ENCODE measurements at places on chromosomes 7 and 10. TPM values are rescaled to one million over a fixed set of nuclear protein-coding genes. Genes with fewer than 3 reads are reported as not detected.

DNA sequence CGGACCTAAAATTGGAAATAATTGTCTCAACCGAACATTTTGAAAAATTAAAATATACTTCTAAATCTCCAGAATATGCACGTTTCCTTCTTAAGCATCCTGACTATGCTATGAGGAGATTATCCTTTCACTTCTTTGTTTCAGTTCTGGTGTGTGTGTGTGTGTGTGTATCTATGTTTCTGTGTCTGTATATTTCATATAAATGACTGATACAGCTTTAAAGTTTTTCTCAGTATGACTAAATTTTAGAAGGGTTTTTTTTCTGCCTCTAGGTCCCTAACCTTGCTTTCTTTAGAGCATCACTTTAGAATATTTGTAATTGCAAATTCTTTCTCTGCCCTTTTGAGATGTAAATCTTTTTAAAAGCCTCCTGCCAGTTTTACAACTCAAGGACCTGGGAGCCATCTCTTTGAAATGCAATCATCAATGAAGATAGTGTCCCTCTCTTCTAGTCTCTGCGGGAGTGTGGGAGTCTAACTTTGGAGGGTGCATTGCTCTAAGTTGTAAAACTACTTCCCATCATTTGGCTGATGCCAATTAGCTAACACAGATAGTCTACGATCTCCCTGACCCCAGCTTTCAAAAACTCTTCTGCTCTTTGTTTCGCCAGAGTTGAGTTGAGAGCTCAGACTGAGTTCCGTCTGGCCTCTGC lies 782.0 kb upstream of the ZWINT start:
- DNase-seq: peak; percentile 25

DNA sequence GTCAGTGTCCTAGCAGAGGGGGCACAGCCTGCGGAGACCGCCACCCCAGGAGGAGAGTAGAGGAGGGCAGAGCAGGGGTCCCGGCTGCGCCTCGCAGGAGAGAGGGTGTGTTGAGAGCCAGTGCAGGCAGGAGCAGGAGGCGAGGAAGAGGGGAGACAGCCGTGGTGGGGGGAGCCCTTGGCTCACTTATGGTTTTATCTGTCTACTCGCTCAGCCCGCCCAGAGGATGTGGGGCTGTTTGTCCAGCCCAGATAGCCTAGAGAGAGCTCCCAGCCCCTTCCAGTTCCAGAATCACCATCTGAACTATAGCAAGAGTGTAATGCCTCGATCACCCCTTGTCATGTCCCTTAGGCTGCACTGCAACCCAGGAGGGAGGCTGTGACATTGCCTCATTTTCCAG lies 26.6 kb downstream of the SLC29A3 start:
- no peak for DNase-seq

DNA sequence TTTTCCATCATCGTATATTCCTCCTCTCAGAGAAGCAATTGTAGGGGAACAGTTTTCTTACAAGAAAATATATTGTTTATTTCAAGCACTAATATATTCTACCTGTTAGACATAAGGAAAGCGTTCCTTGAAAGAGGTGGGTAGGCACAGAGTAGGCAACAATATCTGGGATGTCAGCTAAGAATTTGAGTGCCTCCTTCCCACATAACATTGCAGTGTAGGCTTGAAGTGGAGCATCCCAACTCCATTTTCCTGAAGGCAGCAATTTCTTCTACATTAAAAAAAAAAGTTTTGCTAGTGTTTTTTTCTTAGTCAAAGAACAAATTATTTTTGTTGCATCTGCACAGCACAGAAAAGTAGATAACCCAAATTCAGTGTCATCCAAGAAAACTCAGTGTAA lies 20.8 kb downstream of the BCAP29 start:
- no peak for DNase-seq

DNA sequence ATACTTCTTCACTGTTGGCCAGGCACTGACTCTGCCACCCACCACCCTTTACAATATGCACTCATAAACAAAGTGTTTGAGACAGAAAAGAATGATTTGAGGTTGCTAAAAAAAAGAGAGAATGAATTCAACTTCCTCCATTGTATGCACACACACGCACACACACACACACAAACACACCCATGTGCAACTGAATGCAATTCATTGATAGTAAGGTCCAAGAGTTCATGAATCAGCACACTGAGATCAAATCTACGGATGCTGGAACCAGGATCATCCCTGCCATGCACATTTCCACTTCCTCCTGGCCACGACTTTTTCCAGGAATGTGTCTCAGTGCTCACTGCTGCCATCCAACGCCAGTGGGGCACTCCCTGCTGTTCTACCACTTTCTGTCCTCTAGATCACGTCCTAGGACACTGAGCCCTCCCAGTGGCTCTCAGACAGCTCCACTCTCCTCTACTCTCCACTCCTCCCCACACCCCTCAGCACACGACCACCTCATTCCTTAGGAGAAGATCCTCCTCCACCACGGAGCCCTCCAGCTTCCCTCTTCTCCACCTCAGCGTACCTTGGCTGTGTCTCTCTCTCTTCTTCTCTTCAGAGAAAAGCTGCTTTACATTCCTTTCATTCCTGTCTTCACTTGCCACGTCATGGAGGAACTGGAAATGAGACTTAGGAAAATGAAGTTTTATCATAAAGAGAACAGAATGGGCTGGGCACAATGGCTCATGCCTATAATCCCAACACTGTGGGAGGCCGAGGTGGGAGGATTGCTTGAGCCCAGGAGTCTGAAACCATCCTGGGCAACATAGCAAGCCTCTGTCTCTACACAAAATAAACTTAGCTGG lies 12.0 kb upstream of the TMEM213 start:
- no peak for DNase-seq

The SLC26A5 gene
- total RNA-seq: 0.40 TPM
